GM23248 (cell line): ENCODE measurements at places on chromosomes 16 and 17.
A peak's percentile ranks its signal among the peaks of the same experiment; 100 is the strongest.

DNA sequence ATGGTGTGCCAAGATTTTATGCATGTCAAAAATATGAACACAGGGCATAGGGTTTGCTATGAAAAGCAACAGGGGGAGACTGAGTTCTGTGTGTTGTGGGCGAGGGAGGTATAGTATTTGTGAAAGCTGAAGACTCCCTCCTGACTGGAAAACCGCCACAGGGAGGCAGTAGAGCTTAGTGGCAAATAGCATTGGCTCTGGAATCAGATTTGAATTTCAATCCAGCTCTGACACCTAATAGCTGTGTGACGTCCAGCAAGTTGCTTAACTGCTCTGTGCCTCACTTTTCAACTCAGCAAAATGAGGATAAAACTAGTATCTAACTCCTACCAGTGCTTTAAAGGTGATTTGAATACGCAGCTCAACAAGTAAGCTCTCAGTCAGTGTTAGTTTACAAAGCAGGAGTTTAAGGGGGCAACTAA lies 22.0 kb downstream of the KPNA2 start:
- peak; percentile 60 for DNase-seq
- H3K4me3 ChIP-seq: no peak overlapping the region
- H3K27ac ChIP-seq: no peak overlapping the region
- H3K27me3 ChIP-seq: no peaks in the 10 kb centered on the region

- H3K36me3 ChIP-seq: no peaks in the 10 kb centered on the region
- peaks cover 15% of the 10 kb centered on the region for H3K4me1 ChIP-seq
- H3K27ac ChIP-seq: no peak overlapping the region
- DNase-seq: peak; percentile 27
Observed at GRCh38 chr16:73122604-73123391, 74.9 kb upstream of the ZFHX3 start.

DNA sequence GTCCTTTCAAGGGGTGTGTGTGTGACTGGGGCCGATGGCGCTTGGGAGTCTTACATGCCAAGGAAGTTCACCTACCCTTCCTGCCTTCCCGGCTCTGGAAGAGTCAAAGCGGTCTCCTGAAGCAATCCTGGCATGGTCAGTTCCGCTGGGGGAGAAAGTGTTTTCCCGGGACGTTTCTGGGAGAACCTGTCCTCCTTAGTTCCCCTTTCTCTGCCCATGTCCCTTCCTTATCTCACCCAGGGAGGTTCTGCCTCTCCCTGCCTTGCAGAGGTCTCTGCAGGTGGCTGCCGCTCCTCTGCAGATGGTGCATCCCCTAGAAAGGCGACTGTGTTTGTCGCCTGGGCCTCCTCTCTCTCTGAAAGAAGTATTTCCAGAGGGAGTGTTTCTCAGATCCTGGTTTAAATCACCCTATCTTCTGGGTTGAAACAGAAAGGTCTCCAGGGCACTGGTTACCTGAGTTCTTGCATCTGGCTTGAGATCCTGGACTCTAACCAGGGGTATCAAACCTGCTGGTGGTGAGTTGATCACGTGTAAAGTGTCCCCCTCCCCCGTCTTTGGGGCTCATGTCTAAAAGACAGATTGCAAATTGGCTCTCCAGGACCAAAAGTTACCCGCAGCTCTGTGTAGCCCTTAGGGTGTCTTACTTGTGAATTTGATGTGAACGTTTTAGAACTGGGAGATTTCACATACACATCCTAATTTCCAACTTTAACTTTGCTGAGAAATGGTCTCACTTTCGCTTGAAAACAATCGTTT lies 1.9 kb downstream of the PRKCB start:
- no peaks in the 10 kb centered on the region for H3K36me3 ChIP-seq
- H3K27ac ChIP-seq: no peak overlapping the region
- DNase-seq: no peak

- peak; percentile 97 for DNase-seq
- H3K36me3 ChIP-seq: no peaks in the 10 kb centered on the region
- H3K4me1 ChIP-seq: peaks cover 12% of the 10 kb centered on the region
- H3K27me3 ChIP-seq: no peaks in the 10 kb centered on the region
- peak within 1 kb of the TSS; percentile 97 for H3K4me3 ChIP-seq
Observed at GRCh38 chr17:30824356-30825145, at the start of gene CRLF3. Gene CRLF3 (minus strand): TSS chr17:30824692. CDS start chr17:30824651, 41 bp downstream.
